ENCODE measurements at places on chromosomes 2 and 18. TPM values are rescaled to one million over a fixed set of nuclear protein-coding genes. Genes with fewer than 3 reads are reported as not detected.

DNA sequence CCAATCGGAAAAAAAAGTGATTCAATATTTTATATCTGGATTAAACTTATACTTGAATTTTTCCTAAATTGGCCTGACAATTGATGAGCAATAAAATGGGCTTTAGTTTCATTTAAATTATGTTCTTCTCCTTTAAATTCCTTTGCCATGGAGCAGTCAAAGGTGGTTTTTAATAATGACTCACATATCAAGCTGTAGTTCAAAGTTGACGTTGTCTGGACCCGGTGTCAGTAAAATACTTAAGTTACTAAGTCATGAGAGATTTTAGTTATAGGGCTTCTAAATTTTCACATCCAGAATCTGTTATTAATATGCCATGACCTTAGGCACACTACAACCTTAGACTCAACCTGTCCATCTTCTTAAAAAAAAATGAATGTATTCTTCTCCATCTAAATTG lies 62.5 kb downstream of the CDH2 start:
- H3K27ac ChIP-seq = no peak overlapping the region
- H3K27me3 ChIP-seq = no peaks in the 10 kb centered on the region
- no peak for DNase-seq
- H3K4me1 ChIP-seq = no peaks in the 10 kb centered on the region
- no peak overlapping the region for H3K4me3 ChIP-seq

- H3K27me3 ChIP-seq = no peaks in the 10 kb centered on the region
- no peaks in the 10 kb centered on the region for H3K4me1 ChIP-seq
- no peaks in the 10 kb centered on the region for H3K36me3 ChIP-seq
Observed at GRCh38 chr18:74116633-74117554, 30.7 kb downstream of the FBXO15 start.

INPP1 gene
- total RNA-seq = 37.6 TPM

- no peaks in the 10 kb centered on the region for H3K27me3 ChIP-seq
- no peaks in the 10 kb centered on the region for H3K36me3 ChIP-seq
- no peaks in the 10 kb centered on the region for H3K4me1 ChIP-seq
- no peak for DNase-seq
Observed at GRCh38 chr2:57908736-57909161, 137.9 kb upstream of the VRK2 start.
